KBM-7 (cell line): ENCODE measurements at places on chromosomes 12 and 14.

DNA sequence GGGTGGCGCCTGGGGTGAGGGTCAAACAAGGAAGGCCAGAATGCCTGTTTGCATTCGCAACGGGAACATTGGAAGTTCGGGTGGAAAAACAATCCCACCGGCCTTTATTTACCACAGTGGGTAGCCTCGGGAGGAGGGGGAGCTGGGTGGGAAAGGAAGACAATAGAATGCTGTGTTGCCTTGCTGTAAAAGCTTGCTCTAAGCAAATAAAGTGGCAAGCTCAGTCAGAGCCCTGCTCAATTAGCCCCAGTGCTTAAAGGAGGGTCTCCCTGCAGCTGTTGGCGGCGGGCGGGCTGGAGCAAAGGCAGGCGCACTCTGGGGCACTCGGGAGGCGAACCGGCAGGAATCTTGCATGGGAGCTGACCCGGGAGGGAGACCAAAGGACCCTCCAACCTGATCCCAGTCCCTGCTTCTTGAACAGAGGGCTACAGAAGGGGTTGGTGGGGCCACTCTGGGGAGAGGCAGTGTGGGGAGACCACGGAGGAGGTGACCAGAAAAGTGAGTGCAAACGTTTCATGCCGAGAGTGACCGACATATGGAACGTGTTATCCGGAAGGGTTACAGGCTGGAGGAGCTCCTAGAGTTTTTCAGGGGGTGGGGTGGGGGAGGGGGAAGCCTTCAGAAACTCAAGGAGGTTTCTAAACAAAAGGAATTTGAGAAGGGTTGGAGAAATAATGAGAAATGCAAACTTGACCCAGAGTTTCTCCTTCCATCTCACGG, 48.5 kb downstream of the NTF3 start:
- DNase-seq, result no peak

DNA sequence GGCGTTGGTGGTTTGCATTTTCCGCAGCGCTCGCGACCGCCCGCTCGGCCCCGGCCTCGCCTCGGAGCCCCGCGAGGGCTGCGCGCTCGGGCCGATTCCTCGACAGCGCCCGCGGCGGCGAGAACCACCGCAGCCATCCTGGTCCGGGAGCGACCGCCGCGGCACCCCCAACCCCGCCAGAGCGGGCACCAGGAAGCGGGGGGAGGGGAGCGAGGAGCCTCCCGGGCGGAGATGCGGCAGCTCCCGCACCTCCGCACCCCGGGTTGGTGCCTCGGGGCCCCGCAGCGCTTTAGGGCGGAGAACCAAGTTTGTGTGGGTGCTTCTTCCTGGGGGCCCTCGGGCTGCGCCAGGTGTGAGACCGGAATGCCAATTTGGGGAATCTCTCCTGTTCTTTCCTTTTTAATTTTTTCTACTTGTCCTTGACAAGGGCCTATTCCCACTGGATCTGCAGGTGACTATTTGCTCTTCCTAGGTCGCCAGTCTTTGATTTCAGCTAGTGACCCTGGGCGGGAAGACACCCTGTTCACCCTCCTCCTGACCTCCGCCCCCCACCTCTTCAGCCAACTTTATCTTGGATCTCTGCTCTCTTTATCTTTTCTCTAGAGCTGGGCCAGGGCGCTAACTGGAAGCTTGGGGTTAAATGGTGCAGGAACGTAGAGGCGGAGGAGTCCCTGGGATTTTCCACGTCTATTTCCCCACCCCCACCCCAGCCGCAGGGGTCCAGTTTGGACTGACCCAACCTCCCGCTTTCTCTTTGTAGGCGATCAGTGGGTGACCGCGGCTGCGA, at the start of gene SOCS2:
SOCS2 (plus strand) TSS at position 751 of the 787 bp plus-strand sequence. CDS start 223 bp downstream, outside the sequence.
- DNase-seq, result peak; percentile 63

DNA sequence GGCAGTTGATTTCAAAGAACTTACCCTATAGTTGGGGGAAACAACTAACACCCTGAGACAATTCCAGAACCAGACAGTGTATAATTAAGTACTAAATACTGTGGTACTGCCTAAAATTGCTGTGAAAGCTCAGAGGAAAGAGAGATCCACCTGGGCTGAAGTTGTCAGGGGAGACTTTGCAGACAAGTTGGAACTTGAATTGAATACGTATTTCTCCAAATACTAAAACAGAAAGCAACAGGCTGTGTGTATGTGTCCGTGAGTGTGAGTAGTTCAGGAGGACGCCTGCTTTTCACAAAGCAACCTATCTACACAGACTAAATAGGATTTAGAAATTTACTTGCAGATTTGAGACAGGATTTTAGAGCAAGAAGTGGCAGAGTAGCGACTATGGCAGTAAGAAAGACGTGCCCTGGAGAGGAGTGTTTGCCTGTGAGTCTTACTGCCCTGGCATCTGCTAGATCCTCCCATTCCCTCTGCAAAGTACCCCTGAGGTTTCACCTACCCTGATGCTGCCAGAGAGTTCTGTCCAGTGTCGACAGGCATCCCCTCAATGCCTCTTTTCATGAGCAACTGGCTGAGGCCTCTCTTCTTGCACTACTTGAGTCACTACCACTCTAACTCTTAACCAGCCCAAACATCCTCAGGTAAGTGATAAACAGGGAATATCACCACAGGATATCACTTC, 37.4 kb upstream of the BMP4 start:
- DNase-seq, result no peak

GRCh38 chr12:6555018-6555691, 687 bp downstream of the IFFO1 start:
- DNase-seq, result no peak

DNA sequence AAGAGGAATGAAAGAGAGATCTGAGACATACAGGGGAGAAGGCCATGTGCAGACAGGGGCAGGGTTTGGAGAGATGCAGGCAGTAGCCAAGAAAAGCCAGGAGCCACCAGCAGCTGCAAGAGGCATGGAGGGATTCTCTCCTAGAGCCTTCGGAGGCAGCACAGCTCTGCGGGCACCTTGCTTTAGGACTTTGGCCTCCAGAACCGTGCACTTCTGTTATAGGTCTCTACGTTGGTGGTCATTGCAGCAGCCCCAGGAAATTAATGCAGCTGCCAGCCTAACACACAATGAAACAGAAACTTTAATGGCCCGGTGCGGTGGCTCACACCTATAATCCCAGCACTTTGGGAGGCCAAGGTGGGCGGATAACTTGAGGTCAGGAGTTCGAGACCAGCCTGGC, 14.7 kb upstream of the VRK1 start:
- no peak for DNase-seq

DNA sequence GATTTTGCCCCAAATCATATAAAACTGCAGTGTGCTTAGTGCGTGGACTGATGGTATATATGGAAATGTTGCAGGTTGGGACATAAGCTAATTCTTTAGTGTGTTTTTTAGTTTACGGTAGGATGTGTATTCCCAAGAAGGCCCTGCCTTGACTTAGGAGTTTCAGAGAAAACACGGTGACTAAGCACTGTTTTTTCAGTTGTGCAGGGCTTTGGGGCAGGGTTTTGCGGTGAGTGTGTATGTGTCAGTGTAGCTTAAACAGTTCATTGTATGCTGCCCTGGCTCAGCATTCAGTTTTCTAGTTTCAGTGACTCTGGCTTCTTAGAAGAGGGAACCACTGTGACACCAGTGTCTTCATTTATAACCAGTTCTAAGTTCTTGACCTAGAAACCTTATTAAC, 101.2 kb downstream of the AKAP6 start:
- DNase-seq, result no peak

DNA sequence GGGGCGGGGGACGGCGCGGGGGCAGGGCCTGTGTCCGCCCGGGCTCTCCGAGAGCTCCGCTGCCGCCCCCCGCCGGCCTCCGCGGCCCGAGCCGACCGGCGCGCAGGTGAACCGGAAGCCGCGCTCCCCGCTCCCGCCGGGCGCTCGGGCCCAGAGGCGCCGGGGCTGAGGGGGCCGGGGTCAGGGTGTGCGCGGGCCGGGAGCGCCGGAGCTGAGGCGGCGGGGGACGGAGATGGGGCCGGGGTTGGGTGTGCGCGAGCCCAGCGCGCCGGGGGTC, 431 bp downstream of the HIP1R start:
- DNase-seq, result no peak

DNA sequence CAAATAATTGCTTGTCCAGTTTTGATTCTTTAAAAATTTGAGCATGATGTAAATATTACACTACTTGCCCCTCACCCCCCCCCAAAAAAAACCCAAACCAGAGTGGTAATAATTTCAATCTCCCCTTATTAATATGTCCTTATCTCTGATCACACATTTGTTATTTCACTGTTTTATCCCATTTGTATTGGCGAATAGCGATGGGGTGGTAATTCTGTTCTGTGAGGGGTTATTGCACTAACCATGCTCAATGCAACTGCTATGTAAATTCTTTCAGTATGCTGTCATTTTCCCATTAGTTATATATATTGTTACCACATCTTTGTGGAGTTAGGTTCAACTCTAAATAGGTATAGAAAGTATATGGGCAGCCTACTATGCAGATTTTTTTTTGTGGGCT, 1.1 kb downstream of the RIMKLB start:
- DNase-seq, result no peak

DNA sequence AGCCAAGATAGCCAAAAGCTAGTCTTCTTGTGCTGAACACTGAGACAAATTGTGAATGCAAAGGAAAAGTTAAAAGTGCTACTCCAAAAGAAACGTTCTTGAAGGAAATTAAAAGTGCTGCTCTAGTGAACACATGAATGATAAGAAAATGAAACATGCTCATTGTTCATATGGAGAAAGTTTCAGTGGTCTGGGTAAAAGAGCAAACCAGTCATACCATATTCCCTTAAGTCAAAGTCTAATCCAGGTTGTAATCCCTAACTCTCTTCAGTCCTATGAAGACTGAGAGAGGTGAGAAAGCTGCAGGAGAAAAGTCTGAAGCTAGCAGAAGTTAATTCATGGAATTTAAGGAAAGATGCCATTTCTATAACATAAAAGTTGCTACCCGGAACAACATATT, 121.5 kb downstream of the MNAT1 start:
- no peak for DNase-seq

- no peak for DNase-seq
These were observed 20.0 kb upstream of the CHST11 start for GRCh38 chr12:104436790-104437189.

DNA sequence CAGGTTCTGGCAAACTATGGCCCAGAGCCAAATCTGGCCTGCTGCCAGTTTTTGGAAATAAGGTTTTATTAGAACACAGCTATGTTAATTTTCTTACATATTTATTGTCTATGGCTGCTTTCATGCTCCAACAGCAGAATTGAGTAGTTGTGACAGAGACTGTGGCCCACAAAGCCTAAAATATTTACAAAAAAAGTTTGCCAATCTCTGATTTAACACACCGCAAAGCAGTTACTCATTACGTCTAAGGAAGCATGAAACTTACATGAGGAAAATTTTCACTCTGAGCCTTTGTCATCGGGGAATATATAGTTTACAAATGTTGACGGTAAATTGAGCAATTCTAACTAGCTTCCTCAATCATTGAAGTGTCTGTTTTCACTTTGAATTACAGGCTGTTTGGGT, 96.5 kb downstream of the UNC79 start:
- DNase-seq, result no peak

DNA sequence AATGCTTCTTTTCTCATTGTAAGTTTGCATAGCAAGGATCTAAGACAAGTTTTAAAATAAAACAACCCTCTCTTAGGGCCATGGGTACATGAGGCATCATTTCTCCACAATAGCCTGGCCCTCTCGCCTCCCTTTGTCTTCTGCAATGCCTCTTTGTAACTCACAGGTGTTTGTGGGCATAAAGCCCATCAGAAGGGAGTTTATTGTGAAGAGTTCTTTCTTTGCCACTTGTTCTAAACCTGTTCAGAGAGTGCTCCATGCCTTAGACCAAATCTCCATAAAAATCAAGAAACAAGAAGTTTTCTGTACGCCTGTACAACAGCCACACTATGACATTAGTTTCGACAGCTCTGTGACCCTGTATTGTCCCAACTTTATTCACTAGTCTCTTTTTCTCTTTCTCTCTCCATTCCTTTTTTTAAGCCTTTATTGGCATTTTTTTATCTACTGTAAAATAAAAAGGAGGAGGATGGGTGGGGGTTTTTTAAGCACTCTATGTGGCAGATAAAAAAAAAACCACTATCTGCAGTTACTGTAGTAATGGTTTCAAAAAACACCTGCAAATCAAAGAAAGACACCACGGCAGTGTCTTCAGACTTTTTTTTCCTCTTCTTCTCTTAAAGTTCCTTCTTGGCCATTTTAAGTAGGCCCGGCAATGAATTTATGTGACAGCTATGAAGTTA, 1.6 kb downstream of the C12orf42 start:
- DNase-seq, result no peak

DNA sequence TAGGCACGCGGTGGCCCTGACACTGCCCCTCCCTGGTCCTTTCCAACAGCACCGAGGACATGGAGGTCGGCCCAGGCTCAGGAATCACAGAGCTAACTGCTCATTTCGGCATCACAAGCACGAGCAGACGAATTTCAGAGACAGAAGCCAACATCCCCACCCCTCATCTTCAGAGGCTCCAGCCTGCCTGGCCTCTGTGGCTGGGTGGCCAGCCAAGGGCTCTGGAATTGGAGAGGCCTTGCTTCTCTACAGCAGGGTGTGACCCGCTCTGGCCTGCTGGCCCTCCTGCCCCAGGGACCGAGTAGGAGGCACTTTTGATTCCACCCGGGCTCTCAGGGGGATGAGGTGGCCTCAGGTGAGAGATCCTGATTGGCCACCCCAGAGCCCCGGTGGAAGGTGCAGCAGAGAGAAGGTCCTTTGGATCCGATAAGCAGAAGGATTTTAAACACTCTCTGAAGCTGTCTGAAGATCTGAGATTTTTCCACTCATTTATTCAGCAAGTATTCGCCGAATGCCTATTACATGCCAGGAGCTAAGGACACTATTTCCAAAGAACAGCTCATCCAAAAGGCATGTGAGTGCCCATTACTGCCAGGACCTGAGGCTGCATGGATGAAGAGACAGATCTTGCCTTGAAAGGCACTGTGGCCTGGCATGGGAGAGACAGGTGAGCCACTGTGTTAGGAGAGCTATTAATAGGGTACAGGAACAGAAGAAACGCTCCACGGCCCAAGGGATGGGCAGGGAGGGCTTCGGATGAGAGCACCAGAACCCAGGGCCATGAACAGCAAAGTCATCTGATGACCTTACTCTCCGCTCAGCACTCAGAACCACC, 10.2 kb downstream of the BAG5 start:
- DNase-seq, result no peak

GRCh38 chr12:119019166-119019565, 37.8 kb downstream of the SRRM4 start:
- no peak for DNase-seq

DNA sequence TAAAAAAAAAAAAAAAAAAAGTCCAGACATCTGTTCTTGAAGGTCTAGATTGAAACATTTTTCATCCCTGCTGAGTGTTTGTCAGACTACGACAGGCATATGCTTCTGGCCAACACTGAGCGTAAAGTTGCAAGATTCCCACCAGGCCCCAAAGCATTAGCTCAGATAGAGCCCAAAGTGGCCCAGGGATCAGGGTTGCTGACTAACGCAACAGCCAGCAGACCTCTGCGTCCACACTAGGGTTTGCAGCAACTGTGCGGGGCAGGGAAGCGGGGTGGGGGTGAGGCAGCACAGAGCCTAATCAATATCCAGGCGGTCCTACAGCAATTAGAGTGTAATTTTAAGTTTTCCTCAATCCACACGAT, 55.7 kb downstream of the SSH1 start:
- no peak for DNase-seq

- no peak for DNase-seq
These were observed 107.5 kb downstream of the TBC1D30 start for GRCh38 chr12:64931981-64932380.
